T-helper 2 cell (primary cell): ENCODE measurements at places on chromosomes 16 and 17.
A peak's percentile ranks its signal among the peaks of the same experiment; 100 is the strongest.

DNA sequence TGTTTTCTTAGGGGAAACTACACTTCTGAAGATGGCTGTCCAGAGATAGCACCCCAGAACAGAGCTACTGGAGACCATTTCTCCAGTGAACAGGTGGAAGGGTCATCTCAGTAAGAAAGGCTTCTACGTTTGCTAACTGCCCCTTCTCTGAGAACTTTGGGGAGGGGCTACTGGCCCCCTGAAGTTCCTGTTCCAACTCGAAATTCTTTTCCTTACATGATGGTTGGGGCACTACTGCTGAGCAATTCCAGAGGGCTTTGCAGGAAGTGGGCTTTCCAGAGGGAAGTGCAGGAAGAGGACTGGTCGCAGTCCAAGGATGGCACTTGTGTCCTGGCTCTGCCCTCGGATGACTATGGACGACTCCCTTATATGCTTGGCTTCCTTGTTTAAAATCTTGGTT lies 31.2 kb downstream of the TOM1L2 start:
- DNase-seq, result no peak

DNA sequence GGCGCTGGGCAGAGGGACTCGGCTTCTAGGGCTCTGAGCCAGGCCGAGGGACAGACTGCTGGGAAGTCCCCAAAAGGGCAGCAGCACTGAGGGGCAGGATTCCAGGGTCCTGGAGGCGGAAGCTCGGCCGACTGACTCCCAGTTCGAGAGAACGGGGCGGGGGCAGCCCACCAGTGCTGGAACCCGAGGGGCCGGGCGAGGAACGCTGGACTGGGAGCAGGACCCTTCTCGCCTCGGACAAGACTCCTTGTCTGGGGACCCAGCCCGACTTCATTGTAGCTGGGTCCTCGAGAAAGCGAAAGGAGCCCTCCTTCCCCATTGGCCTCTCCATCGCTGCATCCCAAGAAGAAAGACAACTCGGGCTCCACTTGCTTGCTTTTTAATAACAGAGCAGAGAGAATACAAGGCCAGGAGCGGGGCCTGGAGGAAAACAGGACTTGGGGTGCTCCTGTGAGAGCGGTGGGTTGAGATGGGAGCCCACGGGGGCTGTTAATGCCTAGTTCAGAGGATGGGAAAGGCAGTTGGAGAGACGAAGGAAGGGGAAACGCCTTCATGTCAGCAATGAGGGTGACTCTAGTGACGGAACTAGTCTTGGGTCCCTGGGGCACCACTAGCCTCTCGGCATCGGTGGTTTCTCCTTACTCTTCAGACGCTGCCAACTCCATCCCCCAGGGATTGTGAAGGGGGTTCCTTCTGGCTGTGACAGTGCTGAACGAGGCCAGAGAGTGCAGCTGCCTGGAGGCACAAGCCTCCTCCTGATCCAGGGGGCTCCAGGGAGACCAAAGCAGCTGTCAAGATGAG lies 492 bp upstream of the CAMTA2 start:
- DNase-seq, result no peak

DNA sequence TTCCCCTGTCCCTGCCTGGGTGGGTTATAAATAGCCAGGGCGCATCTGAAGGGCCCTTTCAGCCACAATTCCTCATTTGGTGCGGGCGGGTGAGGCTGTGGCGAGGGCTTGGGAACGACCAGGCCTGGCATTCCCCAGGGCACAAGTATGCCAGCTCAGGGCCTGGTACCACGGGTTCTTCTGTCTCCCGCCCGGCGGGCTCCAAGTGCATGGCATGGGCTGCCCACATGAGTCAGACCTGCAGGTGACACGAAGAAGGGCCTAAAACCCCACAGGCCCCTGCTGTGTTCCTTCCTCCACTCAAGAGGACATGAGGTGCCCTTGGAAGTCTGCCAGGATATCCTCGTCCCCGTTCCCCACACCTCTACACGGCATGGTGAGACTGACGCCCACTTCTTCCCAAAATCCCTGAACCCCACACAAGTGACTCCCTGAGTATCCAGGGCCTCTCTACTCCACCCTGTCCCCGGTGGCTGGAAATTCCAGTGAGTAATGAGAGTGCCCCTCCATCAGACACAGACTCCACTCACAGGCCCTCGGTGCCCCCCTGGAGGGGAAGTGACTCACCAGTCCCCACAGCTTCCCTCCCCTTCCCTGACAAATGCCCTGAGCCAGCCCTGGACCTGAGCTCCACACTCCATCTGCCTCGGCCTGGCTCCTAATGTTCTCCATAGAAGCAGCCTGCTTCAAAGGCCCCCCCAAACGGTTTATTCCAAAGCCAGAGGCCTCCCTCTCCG lies 68.8 kb downstream of the ABR start:
- DNase-seq, result no peak

DNA sequence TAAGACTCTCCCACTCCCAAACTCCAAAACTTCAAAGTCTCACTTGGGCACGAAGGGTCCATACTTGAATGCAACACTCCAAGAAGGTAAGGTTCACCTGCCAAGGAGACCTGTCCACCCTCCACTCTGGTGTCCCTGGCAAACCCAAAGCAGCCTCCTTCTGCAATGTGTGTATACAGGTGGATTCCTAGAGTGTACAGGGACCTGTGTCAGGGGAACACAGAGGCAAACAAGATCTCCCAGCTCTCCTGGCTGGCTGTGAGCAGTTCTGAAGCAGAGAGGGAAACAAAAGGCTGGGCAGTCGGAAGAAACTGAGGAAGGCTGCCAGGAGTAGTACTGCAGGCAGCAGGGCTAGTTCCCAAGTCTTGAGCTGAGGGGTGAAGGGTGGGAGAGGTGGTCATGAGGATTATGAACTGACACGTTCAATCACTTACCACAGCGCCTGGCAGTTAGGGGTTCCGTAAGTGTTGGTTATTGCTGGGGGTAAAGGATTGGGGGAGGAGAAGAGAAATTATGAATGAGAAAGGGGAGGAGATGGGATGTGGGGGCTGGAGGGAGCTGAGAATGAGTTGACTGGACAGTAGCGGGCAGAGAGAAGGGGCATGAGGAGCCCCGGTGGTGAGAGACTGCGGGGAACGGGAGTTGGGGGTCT lies 795 bp downstream of the KCTD13 start:
- DNase-seq, result peak; percentile 13

GRCh38 chr17:48246612-48247011 lies 139.0 kb downstream of the SNX11 start:
- no peak for DNase-seq

DNA sequence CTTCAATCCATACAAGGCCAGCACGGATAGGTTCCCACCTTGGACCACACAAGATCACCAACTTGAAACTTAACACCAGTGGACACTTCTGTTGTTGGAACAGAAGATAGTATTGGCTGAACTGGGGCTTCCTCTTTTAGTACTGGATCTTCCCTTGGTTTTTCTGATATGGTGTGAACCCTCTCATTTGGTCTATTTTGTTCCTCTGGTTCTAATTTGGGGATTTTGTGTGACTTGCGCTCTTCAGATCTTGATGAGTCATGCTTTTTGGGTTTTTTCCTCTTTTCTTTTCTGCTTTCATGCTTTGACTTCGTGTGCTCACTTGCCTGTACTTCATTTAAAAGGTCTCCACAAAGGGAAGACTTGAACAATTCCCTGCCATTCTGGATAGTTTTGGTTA lies 39.0 kb downstream of the SOST start:
- no peak for DNase-seq

DNA sequence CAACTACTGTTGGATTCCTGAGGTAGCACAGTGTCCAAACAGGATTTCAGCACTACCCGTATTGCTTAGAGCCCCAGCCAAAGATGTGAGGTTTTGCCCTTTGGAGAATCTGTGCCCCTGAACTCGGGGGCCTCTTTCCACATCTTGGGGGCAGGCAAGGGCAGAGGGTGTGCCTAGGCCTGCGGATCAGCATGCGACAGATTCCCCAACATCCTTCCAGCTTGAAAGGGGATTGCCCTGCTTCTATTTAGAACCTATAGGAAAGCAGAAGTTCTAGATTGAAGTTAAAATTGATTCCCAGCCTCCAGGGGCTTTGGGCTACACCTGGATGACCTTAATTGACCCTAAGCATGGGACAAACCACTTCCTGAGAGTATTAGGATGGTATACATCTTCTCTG lies 19.6 kb downstream of the NOD2 start:
- DNase-seq, result no peak

DNA sequence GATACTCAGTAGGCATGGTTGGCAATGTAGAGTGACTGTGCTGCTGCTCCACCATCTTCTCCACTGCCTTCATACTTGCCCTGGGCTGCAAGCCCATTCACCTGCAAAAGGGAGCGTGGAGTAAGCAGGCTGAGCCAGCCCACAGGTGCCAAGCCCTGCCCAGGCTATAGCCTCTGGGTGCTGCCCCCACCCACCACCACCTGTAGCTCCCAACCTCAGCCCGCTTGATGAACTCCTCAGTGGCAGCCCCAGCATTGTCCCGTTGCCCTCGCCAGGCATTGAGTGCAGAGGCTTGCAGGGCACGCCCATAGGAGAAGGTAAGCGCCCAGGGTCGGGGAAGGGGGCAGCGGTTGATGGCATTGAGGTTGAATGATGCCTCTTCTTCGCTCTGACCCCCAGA lies 2.2 kb upstream of the PIGS start:
- no peak for DNase-seq

DNA sequence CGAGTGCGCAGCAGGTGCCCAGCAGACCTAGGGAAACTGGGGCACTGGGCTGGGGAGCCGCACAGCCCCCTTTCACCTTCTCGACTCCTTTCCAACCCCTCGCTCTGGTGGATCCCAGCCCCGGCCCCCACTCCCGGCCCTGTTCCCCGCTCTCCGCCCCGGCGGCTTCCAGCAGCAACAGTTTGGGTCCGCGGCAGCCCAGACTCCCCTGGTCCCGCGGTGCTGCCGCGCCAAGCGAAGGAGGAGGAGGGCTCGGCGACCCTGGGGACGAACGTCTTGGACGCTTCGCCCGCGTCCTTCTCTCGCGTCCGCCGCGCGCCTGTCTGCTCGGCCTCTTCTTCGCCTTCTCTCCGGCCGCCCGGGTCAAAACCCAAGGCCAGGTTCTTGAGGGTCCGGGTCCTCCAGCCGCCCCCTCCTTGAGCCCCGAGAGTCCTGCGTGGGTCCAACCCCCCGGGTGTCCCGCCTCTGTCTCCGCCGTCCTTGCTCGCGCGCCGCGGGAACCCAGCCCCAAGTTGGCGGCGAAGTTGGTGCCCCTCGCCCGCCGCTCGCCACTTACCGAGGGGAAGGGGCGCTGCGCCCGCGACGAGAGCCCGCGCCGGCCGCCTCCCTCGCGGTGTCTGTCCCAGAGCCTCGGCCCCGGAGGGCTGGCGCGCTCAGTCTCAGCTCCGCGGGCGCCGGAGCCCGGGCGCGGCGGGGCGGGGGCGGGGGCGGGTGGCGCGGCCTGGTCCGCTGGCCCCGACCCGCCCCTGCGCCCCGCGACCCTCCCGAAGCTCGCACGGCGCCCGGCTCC lies 1.4 kb upstream of the GRIN2C start:
- no peak for DNase-seq

GRCh38 chr17:4518901-4519300 lies 20.2 kb downstream of the SPNS2 start:
- no peak for DNase-seq

- DNase-seq, result no peak
These were observed 121.9 kb upstream of the CDH13 start for GRCh38 chr16:82504836-82505235.

- DNase-seq, result no peak
These were observed 48.8 kb downstream of the PIMREG start for GRCh38 chr17:6492892-6493674.

DNA sequence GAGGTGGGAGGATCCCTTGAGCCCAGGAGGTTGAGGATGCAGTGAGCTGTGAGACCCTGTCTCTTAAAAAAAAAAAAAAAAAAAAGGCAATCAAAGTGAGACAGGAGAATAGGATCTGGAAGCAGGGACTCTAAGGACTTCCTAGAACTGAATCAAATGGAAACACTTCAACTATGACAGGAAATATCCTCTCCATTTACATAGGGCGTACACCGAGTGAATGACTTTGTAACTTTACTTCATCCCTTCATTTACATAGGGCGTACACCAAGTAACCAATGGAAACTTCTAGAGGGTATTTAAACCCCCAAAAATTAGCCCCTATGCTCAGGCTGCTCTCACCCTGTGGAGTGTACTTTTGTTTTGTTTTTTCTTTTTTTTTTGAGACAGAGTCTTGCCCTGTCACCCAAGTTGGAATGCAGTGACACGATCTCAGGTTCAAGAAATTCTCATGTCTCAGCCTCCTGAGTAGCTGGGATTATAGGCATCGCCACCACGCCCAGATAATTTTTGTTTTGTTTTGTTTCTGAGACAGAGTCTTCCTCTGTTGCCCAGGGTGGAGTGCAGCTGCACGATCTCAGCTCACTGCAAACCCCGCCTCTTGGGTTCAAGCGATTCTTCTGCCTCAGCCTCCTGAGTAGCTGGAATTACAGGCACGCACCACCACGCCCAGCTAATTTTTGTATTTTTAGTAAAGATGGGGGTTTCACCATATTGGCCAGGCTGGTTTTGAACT lies 9.6 kb upstream of the PRPSAP1 start:
- DNase-seq, result no peak
